Left lung (tissue), 14 donors: ENCODE measurements at places on chromosomes 4 and X. TPM values are rescaled to one million over a fixed set of nuclear protein-coding genes. Genes with fewer than 3 reads are reported as not detected.

DNA sequence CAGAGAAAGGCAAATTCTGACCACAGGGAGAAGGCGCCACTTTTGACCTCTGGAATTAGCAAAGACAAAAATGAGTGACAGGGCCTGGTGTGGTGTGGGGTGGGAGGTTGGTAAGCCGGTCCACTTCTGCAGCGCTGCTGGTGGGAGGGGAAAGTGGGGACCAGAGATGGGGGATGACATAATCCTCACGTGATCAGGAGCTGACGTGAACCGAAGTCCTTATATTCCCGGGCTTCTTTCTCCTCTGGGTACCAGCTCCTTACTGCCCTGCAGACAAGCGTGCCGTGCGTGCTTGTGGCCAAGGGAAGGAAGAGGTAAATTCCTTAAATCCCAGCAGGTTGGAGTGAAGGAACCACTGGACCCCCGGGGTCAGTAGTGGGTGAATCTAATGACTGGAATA lies at the start of gene TCEAL7:
TCEAL7 (plus strand) TSS at position 249 of the 400 bp plus-strand sequence. CDS start 1,165 bp downstream, outside the sequence.
- peak; percentile 35 for DNase-seq

GRCh38 chrX:38363046-38363445 lies 10.6 kb downstream of the OTC start:
- no peak for DNase-seq

- DNase-seq = no peak
Observed at GRCh38 chr4:110854021-110854678, 231.3 kb upstream of the PITX2 start.

- no peak for DNase-seq
Observed at GRCh38 chrX:42093756-42094155, 170.4 kb upstream of the CASK start.

FAM9B gene
- 0.07 TPM for polyA plus RNA-seq

TASL gene
- polyA plus RNA-seq = 1.2 TPM

TSPAN7 gene
- polyA plus RNA-seq = 50.5 TPM

GRCh38 chrX:57918750-57919436 lies 8.6 kb upstream of the ZXDA start:
- no peak for DNase-seq

PLS3 gene
- 293 TPM for polyA plus RNA-seq

GRCh38 chr4:37656649-37657048 lies 29.5 kb downstream of the RELL1 start:
- DNase-seq = no peak

DNA sequence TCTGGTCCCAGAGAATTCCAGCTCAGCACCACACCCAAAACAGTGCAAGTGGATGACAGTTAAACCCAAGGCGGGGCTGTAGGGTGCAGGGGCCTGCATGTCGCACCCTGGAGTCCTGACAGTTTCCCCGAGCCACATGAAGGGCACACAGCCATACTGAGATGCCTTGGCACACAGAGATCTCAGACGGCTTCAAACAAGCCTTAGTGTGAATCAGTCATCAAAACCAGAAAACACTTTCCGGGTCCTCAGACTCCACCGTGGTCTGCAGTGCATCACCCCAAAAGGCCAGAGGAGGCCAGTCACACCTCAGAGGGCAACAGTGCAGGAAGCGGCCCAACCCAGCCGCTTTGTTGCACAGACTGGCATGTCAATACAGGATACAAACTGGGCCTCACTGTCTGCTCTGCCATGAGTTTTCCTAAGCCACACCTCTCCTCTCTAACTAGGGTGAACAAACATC lies 64.6 kb upstream of the ENPP6 start:
- DNase-seq = no peak

SULT1E1 gene
- 179 TPM for polyA plus RNA-seq

GYPE gene
- 21.1 TPM for polyA plus RNA-seq

DNA sequence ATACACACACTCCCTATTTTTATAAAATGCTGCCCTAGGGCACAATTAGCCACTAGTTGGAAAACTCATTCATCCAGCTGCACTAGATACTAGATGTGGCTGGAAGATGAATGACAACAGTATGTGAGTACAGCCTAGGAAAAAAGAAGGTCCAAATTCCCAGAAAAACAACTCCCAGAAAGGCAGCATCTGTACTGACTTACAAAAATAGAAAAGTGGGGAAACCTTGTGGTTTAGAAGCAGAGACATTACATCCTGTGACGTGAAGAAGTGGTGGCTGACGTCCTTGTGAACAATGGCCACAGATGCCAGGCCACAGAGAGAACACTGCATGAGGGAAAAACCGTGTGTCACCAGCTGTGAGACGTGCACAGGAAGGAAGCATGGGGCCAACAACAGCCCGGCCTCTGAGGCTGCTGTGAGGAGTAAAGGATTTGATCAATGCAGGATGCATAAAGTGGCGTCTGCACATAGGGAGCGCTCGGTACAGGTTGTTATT lies 81.2 kb downstream of the SPRY1 start:
- no peak for DNase-seq

DGKK gene
- polyA plus RNA-seq = 0.06 TPM

DNA sequence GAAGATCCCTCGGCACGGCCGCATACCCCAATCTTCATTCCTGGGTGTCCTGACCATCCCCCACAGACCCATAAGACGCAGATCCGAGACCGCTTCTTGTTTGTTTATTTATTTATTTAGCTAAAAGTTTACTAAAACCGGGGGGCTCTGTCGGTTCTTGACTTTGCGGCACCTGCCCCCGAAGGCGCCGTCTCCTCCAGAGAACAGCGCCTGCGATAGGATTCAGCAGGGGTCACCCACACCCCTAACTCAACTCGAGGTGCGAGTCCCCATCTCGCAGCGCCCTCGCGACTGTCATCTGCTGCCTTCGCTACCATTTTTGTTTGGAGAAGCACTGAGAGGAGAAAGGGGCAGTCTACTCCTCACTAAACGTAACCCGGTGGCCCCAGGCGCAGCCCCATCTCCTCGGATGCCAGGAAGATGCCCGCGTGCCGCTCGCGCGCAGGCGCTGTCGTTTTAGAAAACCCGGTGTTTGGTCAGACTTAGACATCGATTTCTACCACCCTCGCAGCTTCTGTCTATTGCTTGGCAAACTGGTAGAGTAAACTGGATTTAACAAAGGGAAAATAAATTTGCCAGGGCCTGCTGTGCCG lies 18.9 kb upstream of the GPR101 start:
- DNase-seq = no peak

MSANTD1 gene
- polyA plus RNA-seq = 0.96 TPM

DNA sequence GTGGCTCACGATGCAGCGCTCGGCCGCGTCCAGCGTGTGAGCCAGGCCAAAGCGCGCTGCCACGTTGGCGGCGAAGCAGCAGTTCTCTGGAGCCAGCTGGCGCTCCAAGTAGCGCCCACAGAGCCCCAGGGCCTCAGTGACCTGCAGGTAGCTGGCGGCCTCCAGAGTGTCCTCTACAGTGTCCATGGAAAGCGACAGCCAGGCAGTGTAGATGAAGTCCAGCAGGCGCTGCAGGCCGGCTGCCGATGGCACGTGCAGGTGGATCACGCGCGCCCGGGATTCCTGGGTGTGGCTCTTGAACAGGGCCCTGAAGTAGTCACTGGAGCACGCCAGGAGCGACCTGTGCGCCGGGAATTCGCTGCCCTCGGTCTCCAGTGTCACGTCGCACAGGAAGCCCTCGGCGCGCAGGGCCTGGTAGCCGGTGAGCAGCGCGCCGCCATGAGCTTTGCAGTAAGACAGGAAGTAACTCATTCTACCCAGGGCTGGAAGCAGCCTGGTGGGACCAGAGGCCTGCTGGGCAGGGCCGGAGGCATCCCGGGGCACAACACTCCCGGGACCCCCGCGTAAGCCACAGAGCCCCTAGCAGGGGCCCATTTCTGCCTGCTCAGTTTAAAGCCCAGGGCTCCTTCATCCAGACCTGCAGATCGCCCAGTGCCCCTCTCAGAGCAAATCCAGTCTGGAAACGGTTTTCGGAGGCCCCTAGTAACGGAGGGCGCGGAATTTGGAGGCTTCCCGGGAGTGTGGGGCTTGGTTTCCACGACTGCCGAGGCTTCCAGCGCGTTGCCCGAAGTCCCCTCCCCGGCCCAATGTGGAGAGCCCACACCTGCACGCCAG lies 595 bp downstream of the KLHL34 start:
- no peak for DNase-seq

HCCS gene
- polyA plus RNA-seq = 16.5 TPM

- DNase-seq = no peak
Observed at GRCh38 chr4:145213245-145213644, 32.9 kb upstream of the OTUD4 start.

- DNase-seq = peak; percentile 57
Observed at GRCh38 chrX:49919617-49920016, 2.8 kb upstream of the CLCN5 start.

STBD1 gene
- 2.2 TPM for polyA plus RNA-seq

DNA sequence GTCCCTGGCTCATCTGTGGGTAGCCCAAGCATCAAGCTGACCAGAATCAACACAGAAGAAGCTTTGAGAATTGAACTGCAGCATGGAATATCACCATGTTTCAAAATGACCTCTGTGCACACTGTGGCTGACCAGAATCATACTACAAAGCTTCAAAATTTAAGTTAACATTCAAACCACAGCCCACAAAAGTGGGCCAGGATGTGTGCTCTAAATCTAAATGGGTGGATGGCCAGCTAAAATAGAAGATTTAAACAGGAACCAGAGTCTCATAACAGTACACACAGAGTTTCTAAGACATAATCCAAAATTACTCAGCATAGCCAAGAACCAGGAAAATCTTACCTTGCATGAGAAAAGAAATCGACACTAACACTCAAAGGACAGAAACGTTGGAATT lies 46.1 kb downstream of the KLF3 start:
- DNase-seq = no peak

GRCh38 chr4:100287534-100287933 lies 97.3 kb upstream of the DDIT4L start:
- DNase-seq = no peak

FRMD7 gene
- polyA plus RNA-seq = not detected

NLGN3 gene
- 5.7 TPM for polyA plus RNA-seq

ZGRF1 gene
- polyA plus RNA-seq = 31.8 TPM

SCD5 gene
- 38.4 TPM for polyA plus RNA-seq

- DNase-seq = no peak
Observed at GRCh38 chr4:6658597-6659075, 18.2 kb downstream of the MRFAP1 start.

GRCh38 chr4:62301500-62301899 lies 1101.4 kb downstream of the ADGRL3 start:
- DNase-seq = no peak
